ENCODE measurements at places on chromosomes 5 and 9.
A peak's percentile ranks its signal among the peaks of the same experiment; 100 is the strongest.

DNA sequence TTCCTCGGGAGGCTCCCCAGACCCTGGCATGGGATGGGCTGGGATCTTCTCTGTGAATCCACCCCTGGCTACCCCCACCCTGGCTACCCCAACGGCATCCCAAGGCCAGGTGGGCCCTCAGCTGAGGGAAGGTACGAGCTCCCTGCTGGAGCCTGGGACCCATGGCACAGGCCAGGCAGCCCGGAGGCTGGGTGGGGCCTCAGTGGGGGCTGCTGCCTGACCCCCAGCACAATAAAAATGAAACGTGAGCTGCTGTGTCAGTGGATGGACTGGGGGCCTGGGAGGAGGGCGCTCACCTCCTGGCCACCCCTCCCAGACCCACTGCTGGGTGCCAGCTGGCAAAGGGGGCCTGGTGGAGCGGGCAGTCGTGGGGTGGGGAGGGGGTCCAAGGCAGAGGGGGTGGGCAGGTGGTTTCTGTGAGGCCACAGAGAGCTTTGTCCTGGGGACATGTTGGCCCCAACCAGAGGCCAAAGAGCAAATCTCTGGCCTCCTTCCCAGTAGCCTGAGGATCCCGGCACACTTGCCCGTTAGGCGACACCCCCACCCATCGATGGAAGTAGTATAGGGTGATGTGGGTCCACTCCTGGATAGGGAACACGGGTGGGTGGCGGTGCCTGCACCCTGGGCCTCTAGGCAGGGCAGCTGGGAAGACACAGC lies 9.8 kb downstream of the EGFL7 start:
- DNase-seq = no peak

DNA sequence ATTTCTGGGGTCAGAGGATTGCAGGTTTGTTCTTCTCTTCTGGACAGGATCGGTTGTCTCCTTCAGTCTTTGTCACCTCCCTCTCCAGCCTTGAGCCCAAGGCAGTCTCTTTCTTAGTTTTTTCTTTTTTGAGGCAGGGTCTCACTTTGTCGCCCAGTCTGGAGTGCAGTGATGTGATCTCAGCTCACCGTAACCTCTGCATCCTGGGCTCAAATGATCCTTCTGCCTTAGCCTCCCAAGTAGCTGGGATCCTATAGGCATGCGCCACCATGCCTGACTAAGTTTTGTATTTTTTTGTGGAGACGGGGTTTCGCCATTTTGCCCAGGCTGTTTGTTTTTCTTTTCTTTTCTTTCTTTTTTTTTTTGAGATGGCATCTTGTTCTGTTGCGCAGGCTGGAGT lies 6.1 kb downstream of the PRRC2B start:
- DNase-seq = no peak

GRCh38 chr9:80797101-80797829 lies 892.1 kb downstream of the TLE1 start:
- DNase-seq = no peak

DNA sequence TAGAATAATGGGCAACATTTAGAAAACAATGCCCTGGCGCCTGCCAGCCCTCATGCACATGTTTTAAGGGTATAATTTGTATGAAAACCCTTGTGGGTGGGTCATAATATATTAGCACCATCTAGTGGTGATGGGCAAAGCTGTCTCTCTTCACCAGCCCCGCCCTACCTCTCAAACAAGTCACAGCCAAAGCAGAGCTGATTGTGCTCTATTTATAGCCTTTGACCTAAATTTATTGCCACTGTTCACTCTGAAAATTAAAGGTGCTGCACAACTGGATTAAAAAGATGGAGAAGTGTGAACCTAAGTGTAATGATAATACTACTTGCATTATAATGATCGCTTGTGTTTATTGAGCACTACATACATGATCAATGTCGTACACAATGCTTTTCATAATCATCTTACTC lies 131.9 kb upstream of the ANKH start:
- peak; percentile 83 for DNase-seq

GRCh38 chr5:31452314-31452713 lies 79.6 kb downstream of the DROSHA start:
- no peak for DNase-seq

- DNase-seq = no peak
Observed at GRCh38 chr5:143582176-143582575, 178.7 kb upstream of the NR3C1 start.

DNA sequence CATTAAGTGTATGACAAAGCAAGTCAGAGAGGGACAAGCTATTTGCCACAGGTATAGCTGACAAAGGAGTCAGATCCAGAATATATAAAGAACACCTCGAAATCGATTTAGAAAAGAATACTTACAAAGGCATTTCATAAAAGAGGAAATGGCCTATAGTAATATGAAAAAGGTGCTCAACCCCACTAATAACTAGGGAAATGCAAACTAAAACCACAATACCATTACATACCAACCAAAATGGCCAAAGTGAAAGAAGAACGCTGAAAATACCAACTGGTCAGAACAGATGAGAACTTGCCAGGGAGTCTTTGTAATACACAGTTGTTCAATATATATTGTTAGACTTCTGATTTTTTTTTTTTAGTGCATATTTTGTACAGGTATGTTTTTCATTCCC lies 152.9 kb downstream of the CDC42SE2 start:
- no peak for DNase-seq

GRCh38 chr5:132424167-132424880 lies 54.8 kb downstream of the SLC22A5 start:
- no peak for DNase-seq

- no peak for DNase-seq
Observed at GRCh38 chr5:5576744-5577143, 154.3 kb downstream of the ICE1 start.

GRCh38 chr9:133779516-133780403 lies 41.6 kb upstream of the SARDH start:
- no peak for DNase-seq

DNA sequence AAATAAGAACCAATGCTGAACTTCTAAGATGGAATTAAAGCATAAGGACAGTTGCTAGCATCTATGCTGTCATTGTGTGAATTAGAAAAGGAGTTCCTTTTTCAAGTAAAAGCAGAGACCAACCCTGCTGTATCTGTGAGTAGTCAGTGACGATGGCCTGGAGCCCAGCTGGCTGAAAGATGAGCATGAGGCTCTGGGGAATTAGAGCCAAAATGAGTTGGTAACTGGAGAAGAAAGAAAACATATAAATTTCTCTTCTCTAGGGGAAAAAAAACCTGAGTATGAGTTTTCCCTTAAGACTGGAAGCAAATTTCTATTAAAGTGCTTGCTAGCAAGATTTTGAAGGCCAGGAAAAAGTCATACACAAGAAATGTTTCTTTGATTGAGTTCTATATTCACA lies 1.6 kb upstream of the SPZ1 start:
- DNase-seq = no peak

GRCh38 chr5:95327211-95327610 lies 42.3 kb upstream of the MCTP1 start:
- DNase-seq = peak; percentile 1

DNA sequence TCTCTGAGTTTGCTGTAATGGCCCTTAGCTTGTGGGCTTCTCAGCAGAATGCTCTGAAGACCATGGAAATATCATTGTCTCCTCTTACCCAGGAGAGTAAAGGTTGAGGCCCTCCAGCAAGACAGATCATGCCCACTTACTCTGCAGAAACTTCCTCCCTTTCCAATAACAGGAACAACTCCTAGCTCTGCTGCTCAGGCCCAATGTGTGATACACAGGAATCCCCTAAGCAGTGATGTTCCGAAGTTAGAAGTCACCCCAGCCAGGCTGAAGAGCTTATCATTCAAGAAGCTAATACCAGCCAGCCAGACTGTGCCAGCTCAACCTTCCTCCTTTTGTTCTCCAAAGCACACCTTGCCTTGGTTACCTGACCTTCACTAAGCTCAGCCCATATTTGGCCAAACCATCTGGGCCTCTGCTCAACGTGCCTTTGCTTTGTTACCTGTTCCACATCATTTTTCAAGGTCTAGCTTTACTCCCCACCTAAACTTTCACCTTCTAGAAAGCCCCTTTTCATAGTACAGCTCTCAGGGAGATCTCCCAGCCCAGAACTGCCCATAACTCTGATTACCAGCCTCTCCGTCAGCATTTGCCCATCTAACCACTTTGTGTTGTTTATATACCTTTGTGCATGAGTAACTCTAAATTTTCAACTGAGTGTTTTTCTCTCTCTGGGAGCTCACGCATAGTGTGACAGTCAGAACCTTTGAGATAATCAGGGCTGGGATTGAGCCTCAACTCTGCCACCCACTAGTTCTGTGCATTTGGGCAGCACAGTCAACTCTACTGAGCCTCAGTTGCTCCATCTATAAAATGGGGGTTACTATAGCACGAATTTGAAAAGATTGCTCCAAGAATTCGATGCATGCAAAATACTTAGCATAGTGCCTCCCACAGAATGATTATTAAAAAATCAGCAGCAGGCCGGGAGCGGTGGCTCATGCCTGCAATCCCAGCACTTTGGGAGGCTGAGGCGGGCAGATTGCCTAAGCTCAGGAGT lies 107.6 kb upstream of the CPEB4 start:
- DNase-seq = no peak
